ENCODE measurements at places on chromosomes 1 and 21.

DNA sequence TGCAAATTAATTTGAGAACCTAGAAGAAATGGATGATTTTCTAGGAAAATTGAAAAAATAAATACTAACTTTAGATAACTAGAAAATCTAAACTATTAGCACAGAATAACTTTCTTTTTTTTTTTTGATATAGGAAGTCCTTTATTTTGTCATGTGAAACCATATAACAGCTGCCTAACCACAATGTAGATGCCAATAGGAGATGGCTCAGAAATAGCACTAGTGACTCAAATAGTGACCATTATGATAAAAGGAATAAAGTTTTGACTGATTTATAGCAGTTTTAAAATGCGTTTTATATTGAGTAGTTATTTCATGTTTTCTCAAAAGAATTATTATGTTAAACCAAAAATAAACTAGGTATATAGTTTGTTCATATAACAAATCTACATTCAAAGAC is 158.0 kb upstream of the CACYBP start:
- DNase-seq, result peak; percentile 6

DNA sequence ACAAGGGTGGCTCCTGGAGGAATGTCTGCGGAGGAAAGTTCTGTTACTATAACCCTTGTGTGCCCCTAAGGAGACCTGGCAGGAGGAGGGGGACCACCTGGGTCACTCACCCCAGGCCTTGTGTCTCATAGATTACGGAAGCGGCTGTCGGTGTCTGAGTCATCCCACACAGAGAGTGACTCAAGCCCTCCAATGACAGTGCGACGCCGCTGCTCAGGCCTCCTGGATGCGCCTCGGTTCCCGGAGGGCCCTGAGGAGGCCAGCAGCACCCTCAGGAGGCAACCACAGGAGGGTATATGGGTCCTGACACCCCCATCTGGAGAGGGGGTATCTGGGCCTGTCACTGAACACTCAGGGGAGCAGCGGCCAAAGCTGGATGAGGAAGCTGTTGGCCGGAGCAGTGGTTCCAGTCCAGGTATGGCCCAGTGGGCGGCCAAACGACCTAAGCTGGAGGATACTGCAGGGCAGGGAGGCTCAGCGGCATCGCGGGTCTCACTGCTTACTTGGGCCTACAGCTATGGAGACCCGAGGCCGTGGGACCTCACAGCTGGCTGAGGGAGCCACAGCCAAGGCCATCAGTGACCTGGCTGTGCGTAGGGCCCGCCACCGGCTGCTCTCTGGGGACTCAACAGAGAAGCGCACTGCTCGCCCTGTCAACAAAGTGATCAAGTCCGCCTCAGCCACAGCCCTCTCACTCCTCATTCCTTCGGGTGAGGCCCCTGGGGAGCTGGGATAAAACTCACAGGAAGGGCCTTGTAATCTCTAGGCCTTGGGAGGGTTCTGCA is 101.4 kb downstream of the PIK3R3 start:
- DNase-seq, result no peak

- no peak for DNase-seq
These were observed 25.7 kb downstream of the ARHGEF19 start for GRCh38 chr1:16186655-16187235.

DNA sequence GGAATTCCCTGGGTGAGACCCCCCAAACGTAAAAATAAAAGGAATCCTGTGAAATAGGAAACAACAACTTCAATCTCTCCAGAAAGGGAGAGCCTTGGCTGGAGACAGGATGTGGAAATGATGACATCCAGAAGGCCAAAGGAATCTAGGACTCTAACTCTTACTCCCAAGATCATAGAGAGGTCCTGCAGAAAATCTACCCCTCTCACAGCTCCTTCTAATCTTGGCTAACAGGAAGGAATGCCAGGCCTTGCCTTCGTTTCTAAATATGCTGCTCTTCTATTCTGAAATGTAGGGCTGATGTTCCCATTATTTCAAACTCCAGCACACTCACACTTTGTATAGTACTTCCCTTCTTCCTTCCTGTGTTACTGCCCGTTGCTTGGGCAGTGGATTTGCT is 40.7 kb downstream of the ARHGEF11 start:
- DNase-seq, result no peak

- no peak for DNase-seq
These were observed 101.0 kb upstream of the NFIA start for GRCh38 chr1:60981357-60981756.

GRCh38 chr1:87201768-87202167 is 126.9 kb upstream of the LMO4 start:
- no peak for DNase-seq

DNA sequence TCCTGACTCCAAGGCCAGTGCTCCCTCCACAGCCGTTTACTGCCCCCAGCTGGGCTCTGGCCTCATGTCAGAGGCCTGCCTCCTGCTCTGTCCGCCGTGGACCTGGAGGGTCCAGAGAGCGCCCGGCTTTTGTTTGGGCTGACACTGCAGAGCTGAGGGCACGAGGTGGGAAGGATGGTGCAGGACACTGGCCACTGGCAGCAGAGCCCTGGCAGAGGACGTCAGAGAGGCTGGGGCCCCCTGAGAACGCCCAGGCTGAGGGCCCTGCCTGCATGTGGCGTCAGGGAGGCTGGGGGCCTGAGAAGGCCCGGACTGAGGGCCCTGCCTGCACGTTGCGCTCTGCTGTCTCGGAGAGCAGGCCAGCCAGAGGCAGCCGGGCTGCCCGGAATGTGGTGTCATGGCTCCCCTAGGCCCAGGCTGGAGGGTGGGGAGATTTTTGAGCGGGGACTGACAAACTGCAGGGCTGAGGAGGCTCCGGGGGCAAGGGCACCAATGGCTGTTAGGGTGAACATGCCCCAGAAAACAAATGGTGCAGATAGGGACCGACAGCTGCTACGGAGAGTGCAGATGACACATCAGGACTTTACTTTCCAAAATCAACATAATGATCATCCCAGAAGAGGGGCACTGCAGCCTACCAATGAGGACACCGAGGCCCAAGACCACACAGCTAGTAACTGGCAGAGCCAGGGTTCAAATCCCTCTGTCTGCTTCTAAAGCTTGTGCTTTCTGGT is 31.7 kb downstream of the SLC66A1 start:
- DNase-seq, result no peak

- no peak for DNase-seq
These were observed 95.9 kb downstream of the EPHB2 start for GRCh38 chr1:22806584-22806983.

All from hematopoietic multipotent progenitor cell treated with erythropoietin and hydrocortisone succinate and interleukin-3 and kit ligand, for 8 days (in vitro differentiated cells).